ENCODE measurements at places on chromosomes 11 and 22. TPM values are rescaled to one million over a fixed set of nuclear protein-coding genes. Genes with fewer than 3 reads are reported as not detected.

POGLUT3 gene
- polyA plus RNA-seq, result 22.9 TPM

ART1 gene
- not detected for polyA plus RNA-seq

TM7SF2 gene
- 2.5 TPM for polyA plus RNA-seq

RFPL3 gene
- not detected for polyA plus RNA-seq

WNT11 gene
- polyA plus RNA-seq, result not detected

OTOG gene
- polyA plus RNA-seq, result not detected

C1QTNF5 gene
- 4.5 TPM for polyA plus RNA-seq

BEST1 gene
- 3.1 TPM for polyA plus RNA-seq

SLC25A17 gene
- 27.6 TPM for polyA plus RNA-seq

DNA sequence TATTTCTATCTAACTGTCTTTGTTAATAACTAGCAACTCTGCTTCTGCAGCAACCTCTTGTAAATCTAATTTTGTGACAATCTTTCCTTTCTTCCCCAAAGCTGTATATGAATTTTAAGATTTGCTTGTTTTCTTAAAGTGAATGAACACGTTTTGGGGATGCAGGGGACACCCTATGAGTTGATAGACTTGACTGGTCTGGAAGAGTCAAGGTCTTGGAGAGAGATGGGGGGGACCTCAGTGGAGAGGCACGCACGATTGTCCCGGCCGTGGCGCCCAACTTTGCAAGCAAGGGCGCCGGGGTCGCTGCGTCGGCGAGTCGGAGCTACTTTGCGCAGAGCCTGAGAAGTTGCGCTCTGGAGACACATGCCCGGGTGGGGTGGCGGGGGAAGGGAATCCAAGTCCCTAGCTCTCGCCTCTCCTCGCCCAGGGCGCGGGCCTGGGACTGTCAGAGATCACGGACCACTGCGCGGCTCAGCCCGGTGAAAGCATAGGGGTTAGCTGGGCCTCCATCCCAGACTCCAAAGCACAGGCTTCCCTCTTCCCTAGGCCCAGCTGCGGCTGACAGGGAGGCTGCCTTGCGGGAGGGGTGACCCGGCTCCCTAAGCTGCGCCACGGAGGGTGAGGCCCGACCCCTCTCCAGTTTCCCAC lies 854 bp downstream of the ABCC8 start:
- no peak for DNase-seq

DNA sequence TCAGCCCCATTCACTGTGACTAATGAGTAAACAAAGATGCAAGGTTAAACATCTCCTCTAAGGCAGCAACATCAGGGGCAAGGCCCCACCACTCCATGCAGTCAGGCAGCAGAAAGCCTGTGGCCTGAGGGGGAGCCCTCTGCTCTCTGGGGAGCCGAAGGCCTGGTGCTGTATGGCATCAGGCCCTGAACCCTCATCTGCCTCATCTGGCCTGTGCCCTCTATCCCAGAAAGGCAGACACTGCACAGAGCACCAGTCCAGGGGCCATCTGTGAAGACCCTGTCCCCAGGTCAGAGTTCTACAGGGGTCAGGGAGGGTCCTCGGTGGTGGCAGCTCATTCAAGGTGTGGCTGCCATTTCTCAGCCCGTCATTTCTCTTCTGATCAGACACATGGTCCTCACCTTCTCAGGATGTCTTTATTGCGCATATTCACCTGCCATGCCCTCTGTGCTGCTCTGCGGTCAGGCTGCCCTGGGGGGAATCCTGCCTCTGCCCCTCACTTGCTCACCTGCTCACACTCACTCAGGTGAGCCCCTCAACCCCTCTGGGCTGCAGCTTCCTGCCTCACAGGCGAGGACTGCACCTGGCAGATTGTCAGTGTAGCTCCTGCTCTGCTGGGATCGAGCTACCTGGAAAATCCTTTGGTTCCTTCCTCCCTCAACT lies 103.1 kb upstream of the PITPNB start:
- DNase-seq, result no peak

- DNase-seq, result no peak
Measured at GRCh38 chr11:74776546-74776945, 27.9 kb downstream of the RNF169 start.

DNA sequence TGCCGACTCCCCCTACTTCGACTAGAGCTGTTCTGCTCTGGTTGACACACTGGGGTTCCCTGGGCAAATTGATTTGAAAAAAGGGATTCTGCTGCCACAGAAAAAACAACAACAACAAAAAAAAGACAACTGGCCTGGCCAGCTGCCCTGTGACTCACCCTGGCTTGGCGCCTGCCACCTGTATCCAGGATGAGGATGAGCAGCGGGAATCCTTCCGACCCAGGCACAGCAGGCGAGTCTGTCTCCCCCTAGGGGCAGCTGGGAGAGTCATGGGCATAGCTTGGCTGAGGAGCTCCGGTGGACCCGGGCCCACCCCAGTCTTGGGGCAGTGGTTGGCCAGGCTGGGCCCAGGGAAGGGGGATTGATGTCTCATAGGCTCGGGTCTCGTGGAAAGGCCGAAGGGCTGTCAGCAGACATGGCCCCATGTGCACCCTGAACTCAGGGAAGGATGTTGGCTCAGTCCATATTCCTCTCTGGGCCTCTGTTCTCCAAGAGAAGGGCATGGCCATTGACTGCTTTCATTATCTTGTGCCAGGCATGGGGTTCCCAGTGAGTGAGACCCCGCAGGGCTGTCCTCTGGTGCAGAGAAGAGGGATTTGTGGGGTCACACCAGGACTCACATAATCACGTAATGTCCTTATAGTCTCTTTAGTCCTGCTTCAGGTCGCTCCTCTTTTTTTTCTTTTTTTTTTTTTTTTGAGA lies 10.4 kb upstream of the SUN2 start:
- peak; percentile 84 for DNase-seq

DNA sequence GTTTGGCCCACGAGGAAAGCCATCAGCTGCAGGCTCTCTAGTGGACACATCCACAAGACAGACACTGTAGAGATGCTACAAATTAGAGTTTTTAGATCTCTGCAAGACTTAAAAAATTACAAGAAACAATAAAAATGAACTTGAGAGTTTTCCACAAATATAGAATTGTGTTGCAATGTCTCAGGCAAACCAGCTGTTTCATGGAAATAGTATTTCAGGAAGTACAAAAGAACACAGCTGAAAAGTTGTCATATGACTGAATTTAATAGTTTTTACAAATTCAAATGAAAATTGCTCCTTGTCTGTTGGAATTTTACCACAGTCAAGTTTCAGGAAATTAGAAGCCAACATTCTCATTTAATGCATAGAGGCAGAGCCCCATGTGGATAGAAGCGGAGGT lies 184.5 kb upstream of the PITPNB start:
- peak; percentile 14 for DNase-seq

- no peak for DNase-seq
Measured at GRCh38 chr11:3087373-3087772, 30.1 kb upstream of the CARS1 start.

DNA sequence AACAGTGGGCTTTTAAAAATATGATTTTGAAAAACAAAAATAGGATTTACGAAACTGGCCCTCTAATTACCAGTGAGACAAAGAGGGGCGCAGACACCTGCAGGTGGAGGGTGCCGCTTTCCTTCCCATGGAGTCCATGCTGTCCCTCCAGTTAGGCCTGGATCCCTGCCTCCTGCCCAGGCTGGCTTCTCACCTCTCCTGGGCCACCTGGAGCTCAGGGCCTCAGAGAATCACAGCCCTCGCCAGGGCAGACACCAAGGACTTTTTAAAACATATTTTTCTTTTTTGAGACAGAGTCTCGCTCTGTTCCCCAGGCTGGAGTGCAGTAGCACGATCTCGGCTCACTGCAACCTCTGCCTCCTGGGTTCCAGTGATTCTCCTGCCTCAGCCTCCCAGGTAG lies 1437.2 kb downstream of the TBC1D22A start:
- no peak for DNase-seq

GRCh38 chr22:19800761-19801244 lies 40.2 kb downstream of the TBX1 start:
- peak; percentile 60 for DNase-seq

DNA sequence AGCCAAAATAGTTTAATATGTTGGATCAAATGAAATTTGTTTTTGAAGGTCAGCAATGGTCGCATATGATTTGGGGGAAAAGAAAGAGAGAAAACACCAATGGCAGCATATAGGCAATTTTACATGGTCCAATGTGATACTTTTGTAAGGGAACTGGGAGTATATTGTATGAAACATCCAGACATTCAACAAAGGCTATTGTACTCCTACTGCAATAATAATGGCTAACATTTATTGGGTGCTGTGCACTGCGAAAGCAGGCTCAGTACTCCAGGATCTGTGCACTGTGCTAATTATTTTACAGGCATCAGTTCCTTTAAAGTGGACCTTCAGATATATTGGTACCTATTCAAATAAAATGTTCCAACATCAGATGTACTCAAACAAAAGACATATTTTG lies 5.9 kb upstream of the OR10V1 start:
- no peak for DNase-seq

DNA sequence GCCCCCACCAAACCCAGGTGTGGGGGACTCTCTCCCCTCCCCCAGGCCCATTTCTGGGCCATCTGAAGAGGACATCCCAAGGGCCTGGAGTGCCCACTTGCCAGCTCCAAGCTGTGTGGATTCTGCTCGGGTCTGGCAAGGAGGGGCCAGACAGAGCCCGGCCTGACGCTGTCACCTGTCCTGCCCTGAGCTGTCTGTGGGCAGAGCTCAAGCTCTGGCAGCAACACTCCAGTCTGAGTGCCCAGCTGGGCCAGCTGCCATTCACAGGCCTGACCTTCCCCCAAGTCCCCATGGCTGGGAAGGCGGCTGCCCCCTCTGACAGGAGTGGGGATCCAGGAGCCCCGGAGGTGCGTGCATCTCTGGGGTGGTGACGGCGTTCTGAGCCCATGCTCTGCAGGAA lies 6.2 kb upstream of the PIM3 start:
- DNase-seq, result no peak

DNA sequence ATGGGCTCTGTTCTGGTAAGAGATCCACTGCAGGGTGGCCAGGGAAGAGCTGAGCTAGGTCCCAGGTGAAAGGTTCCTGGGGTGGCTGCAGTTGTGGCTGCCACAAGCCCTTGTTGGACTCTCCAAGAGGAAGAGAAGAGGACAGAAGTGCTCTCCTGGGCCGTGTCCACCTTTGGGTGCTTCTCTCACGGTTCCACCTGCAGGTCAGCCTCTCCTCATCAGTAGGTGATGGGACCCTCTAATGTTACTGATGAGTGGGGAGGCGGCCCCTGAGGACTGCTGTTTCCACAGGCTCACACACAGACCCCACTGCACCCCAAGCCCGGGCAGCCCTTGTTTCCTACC lies 804.9 kb downstream of the BRD1 start:
- DNase-seq, result no peak

GRCh38 chr11:47506795-47507562 lies 46.0 kb downstream of the CELF1 start:
- DNase-seq, result peak; percentile 54

- DNase-seq, result no peak
Measured at GRCh38 chr11:22763166-22763565, 66.4 kb downstream of the SVIP start.

DNA sequence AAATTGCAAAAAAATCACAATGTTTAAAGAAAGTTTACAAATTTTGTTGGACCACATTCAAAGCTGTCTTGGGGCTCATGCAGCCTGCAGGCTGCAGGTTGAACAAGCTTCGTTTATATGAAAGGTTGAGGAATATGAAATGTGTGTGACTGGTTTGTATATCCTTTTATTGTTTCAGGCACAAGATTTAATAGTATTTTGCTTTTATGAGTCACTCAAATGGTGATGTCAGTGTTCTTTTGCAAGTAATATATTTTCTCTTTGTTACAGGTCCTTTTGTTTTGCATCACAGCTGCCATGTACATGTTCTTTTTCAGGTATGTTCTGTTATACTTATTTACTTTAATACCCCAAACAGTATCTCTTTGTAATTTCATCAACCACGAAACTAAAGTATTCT lies 198.6 kb downstream of the TMEM135 start:
- peak; percentile 18 for DNase-seq

GRCh38 chr22:37643225-37643847 lies 3.9 kb downstream of the SH3BP1 start:
- DNase-seq, result peak; percentile 82

DNA sequence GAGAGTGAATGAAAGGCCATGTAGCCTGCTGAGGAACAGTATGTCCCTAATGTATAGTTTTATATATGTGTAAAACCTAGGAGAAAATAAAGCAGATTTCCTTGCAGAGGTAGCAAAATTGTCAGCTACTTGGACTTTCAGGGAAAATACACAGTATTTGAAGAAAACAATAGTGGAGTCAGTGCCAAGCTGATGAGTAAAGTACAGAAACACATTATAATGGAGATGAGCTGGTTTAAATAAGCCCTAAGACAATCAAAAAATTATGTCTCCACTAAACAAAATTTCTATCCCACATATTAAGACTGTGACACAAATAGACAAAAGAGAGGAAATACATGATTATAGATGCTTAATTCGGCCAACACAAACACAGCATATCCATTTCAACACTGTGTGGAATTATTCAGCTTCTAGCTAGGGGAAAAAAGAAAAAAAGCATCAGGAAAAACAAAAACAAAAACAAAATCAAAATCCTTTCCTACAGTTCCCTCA lies 75.9 kb downstream of the MAML2 start:
- DNase-seq, result peak; percentile 69

- no peak for DNase-seq
Measured at GRCh38 chr11:86513746-86514373, 139.2 kb downstream of the CCDC81 start.

DNA sequence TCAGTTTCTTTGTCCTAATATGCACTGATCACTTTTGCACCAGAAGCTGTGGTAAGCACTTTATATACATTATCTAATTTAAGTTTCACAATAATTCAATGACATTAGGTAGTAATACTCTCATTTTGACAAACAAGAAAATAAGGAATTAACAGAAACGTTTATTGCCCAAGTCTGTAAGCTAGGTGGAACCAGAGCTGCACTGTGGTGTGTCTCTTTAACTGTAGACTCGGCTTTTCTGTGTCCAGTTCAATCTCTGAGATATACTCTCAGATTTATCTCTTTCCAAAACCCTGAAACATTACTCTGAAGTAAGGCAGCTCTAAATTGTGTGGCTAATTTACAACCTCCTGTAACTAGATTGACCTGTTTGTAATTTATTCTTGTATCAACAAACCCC lies 101.1 kb downstream of the MUC15 start:
- DNase-seq, result no peak

DNA sequence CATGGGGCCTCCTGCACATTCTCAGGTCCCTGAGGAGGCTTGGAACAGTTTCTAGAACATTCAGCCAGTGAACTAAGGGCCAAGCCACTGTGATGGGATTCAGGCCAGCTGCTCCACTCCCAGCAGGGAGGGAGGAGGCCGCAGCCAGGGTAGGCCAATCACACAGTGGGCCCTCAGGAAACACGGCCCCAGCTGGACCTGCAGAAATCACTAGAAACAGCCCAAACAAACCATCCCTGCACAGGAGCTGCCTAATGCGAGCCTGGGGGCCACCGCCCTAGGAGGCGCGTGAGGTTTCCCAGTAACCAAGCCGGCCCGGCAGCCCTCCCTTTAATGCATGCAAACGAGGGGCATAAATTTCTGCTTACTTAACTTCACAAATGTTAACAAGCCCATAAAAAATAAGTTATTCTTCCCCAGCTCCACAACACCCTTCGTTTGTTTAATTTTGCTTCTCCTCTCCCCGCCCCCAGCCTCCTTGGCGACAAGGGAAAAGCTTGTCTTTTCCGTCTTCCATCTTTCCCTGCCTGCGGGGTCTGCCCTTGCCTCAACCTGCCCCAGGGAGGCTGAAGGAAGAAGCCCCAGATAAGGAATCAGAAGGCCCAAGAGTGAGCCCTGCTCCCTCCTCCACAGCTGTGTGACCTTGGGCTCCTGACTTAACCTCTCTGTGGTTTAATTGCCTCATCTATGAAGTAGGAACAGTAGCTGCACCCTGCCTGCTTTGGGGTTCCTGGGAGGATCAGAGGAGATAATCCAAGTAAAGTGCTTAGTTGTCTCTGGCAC lies 25.7 kb downstream of the ELFN2 start:
- peak; percentile 39 for DNase-seq

GRCh38 chr11:120178561-120179056 lies 32.2 kb upstream of the OAF start:
- DNase-seq, result peak; percentile 84

All from GM23248 (cell line).